ENCODE measurements at places on chromosomes 7 and 10.
A peak's percentile ranks its signal among the peaks of the same experiment; 100 is the strongest.

- no peak for DNase-seq
Measured at GRCh38 chr10:95841661-95842498, 65.9 kb upstream of the CC2D2B start.

- no peak for DNase-seq
Measured at GRCh38 chr10:130992802-130993523, 318.6 kb downstream of the TCERG1L start.

- no peak for DNase-seq
Measured at GRCh38 chr10:109529258-109529657, 394.1 kb downstream of the XPNPEP1 start.

DNA sequence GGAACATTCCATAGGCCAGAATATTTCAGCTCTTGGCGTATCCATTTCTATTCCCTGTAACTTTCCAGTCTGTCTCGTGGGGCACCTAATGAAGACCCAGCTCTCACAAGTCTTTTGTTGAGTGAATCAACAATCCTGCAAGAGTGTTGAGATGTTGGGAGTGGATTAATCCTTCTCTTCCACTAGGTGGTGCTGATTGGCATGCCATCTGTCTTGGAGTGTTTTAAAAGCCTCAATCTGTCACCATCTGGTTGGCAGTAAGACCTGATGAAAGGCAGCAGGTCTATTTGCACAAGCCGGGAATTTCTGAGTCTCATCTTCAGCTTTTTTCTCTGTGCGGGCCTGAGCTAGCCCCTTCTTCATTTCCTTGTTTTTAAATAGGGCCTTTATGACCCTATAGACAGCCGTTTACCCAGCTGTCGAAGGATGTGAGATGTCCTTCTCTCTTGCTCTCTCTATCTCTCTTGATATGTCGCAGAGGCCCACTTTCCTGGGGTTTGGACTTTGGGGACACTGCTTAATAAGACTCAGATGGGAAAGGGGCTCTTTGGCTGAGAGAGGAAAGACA is 180.5 kb downstream of the ZNF365 start:
- DNase-seq, result peak; percentile 23

DNA sequence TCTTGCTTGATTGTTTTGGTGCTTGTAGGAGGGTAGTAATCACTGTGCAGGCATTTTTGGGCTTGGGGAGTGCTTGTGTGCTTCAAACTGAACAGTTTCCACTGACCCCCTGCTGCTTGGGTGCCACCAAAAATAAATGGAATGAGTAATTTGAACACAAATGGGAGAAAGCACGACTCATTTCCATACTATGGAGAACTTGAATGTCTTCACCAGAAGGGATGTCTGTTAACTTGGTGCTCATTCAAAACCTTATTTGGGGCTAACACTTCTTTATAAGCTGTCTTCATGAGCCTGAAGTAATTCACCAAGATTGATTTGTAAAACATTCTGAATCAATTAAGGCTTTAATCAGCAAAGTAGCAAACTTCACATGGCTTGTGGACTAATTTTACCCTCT is 560.3 kb downstream of the SDK1 start:
- DNase-seq, result no peak

- DNase-seq, result no peak
Measured at GRCh38 chr7:151539088-151539671, 19.5 kb upstream of the RHEB start.

DNA sequence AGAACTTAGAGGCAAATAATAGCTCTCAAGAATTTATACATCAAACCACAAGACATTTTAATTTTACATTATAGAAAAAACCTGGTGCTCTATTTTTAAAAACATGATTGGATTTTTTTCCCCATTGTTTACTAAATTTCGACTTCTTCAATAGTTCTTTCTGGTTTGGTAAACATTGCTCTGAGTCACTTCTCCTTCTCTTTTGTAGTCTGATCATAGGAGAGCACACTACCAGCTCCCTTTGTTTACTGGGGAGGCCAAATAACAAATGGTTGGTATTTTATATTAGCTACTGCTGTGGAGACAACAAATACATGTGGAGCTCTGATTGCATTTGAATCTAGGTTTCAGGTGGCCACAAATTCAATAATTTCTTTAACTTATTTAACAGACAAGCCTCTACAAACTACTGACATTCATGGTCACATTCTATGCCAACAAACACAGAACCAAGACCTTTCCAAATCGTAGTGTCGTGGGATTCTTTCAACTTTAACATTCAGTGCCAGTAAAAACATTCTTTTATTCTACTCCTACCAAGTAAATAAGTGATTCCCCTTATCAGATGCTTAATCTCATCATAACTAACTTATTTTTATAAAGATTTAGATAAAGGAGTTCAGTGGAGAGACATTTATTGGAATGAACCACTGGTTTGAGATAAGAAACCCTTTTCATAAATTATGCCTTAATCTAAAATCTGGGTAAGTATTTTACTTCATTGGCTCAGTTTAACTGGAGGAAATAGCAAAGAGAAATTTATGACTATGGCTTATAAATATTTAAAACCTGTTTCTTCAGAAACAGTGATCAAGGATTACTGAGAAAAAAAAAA is 17.7 kb upstream of the FXYD4 start:
- no peak for DNase-seq

GRCh38 chr10:73905256-73906020 is 5.5 kb upstream of the PLAU start:
- DNase-seq, result no peak

DNA sequence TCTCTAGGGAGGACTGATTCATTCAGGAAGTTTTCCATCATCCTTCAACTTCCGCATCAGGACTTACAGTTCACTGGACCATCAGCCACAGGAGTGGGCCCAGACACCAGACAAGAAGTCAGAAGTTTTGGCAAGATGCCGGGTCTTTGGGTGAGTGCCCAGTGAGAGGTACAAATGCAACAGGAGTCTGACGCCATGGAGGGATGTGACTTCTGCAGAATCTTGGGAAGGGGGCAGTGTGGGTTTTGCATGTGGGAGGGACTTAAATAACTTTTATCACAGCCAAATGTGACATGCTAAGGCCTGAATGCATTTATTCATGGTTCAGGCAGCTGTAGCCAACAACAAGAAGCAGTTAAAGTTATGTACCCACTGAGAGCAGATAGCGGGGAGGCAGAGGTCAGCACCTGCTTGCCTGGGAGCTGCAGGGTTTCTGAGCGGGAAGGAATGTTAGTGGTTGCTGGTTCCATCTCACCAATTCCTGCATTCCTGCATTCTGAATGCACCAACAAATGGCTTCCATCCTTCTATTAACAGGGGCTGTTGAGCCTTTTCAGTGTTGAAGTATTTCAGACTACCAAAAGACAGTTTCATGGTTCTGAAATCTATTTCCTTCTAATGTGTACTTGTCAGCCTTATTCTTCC is 375.2 kb downstream of the PAXIP1 start:
- DNase-seq, result no peak

GRCh38 chr7:155003092-155003375 is at the start of gene PAXIP1:
PAXIP1 (minus strand) TSS chr7:155003124; CDS start chr7:155002929, 195 bp downstream.
- peak; percentile 69 for DNase-seq

DNA sequence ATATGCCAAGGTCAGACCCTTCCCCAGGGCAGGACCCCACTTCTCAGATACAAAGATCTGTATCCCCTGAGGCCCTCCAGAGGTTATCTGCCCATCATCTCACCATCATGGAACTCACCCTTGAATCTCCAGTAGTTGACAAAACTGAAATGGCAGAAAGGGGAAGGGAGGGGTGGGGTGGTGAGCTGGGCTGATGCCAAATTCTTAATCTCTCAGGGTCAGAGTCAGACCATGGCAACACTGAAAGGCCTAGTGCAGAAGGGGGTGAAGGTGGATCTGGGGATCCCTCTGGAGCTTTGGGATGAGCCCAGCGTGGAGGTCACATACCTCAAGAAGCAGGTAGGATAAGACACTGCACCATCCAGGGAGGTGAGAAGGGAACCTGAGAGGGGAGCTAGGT is 3.1 kb downstream of the CNPY4 start:
- no peak for DNase-seq
